Muscle of arm (tissue), 14 donors: ENCODE measurements at places on chromosomes 2 and 18. TPM values are rescaled to one million over a fixed set of nuclear protein-coding genes. Genes with fewer than 3 reads are reported as not detected.

DNA sequence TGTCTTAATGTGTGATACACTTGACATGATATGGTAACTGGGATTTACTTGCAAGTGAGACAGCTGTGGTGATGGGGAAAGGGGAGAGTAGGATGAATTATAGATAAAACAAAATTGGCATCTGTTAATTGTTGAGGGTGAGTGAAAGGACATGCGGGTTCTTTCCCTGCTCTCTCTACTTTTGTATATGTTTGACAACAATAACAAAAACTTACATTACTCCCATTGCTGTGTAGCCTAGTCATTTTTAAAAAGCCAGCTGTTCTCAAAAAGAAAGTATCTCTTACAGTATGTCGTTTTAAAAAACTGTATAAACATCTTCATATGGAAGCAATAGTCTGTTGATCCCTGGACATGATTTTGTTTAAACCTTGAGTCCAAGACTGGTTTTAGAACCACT, 117.6 kb downstream of the MYO1B start:
- DNase-seq = no peak

- no peak for DNase-seq
These were observed 171.0 kb downstream of the ANAPC1 start for GRCh38 chr2:111712940-111713515.

DNA sequence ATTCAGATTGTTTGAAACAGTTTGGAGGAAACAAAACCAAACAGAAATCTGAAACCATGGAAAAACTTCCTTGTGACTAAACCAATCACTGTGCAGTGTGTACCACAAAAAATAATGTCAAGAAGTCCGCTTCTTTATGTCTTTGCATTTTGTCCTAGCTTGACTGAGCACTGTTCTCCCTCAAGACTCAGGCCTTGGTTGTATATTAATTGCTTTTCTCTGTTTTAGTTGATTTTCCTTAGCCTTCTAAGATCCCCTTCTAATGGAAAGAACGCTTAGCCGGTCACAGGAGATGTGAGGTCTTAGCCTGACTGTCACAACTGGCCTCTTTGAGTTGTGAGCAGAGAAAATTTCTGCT, 56.6 kb downstream of the LCLAT1 start:
- DNase-seq = no peak

DNA sequence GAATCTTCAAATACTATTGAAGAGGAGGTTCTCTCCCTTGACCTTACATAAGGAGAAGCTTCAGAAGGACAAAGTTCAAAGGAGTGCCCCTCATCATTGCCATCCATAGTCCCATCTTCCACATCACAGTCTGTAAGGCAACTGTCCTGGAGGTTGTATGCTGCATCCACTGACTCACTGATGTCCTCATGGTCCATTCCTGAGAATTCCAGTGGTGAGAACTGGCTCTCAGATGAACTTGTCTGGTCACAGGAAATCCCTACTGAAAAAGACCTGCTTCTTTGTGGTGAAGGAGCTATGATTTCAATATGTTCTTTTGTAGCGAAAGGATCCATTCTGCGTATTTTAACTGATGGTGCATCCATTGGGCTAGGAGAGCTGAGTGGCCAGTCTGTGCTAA, 52.2 kb downstream of the EIF2AK3 start:
- DNase-seq = no peak

DNA sequence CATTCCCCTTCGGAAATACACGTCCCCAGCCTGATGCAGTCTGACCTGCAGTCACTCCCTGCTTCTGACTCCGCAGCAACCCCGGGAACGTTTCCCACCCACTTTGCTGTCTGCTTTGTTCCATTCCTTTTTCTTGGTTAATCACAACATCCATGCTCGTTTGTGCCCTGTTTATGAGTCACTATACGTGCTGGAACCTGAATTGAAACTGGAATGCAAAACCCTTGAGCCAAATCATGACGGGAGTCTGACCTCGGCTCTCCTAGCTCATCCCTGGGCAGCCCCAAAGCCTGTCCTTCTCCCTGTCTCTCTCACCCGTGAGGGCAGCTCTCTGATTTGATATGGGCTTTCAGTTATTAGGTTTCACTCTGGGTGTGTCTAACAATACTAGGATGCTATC, 57.1 kb upstream of the RNF152 start:
- DNase-seq = no peak

DNA sequence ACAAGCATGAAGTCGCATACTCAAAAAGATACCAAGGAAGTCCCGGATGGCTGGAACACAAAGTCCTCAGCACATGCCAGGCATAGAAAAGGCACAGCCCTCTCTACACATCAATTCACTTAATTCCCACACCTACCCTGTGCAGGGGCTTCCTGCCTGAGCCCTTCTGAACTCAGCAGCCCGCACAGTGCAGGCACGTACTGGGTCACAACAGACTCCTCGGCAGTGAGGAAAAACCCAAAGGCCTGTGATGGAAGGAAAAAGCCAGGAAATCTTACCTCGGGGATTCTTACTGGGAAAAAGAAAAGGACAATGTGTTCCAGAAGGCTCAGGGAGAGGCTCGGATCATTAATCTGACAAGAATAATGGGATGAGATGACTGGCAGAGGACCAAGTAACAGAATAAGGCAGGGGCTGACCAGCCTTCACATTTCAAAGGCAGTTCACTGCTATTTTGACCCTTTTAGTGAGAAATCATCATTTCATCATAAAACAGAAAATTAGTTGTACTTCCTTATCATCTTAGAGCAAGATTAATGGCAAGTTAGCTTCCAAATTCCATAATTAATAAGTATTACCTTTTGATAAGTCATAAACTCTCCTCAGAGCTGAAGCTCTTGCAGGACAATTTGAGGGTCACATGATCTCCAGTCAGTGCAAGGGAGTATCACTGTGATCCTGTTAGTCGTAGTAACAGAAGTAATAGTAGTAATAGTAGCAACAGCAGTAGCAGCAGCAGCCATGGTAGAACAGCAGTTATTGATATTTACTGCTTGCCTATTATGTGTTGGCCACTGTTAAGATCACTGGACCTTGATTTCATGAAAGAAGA, 87.4 kb downstream of the STK39 start:
- no peak for DNase-seq

Gene CNTNAP5
- polyA plus RNA-seq = 0.57 TPM

Gene VAMP8
- 24.0 TPM for polyA plus RNA-seq

DNA sequence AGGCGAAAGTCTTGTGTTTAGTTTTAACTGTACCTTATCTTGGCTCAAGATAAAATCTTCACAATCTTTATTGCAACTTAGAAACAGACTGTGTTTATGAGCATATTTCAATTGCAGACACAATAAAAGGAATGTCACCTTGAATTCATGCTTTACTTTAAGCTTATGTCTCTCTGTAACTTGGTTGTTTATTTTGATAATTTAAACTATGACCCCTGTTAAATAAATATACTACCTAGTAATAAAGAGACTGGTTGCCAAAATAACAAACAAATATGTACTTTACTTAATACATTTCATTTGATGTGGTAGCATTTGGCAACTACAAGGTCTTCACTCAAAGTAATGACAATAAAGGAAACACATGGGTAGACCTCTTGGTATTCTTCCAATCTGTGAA, 202.6 kb downstream of the KCNJ3 start:
- no peak for DNase-seq

- DNase-seq = no peak
These were observed 36.6 kb upstream of the TANK start for GRCh38 chr2:161123531-161124030.

- no peak for DNase-seq
These were observed 22.7 kb upstream of the PDIA6 start for GRCh38 chr2:10835052-10835970.

DNA sequence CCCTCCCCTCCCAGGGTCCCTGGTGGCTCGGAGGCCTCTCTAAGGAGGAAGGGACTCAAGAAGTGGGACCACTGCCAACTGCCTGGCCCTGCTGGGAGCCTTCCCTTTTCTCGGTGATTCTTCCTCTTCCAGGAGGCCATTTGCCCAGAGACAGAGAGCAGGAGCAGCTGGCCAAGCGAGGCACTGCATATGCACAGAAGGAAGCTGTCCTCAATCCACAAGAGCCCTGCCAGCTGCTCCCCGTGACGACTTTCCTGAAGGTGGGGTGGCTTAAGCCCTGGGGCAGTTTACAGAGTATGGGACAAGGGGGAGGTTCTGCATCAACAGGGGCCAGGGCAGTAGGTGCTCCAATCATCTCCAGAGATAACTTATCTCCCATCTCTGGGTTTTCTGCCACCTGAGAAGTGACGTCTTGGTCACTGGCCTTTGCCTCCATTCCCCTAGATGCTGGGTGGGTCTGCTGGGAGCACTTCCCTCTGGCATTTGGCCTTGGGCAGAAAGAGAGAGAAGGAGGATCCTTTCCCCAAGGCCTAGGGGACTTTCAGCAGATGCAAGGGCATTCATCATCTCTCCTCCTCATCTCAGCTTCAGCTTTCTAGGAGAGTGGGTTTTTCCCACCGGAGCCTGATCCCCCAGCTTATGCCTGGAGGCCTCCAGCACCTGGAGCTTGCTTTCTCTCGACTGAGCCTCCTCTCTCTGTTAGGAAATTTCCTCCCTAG, 28.5 kb downstream of the CIB4 start:
- DNase-seq = peak; percentile 31

- peak; percentile 70 for DNase-seq
These were observed 11.0 kb upstream of the SFTPB start for GRCh38 chr2:85678794-85679672.

GRCh38 chr2:235639428-235639773, 145.6 kb downstream of the AGAP1 start:
- DNase-seq = peak; percentile 92

Gene GNLY
- not detected for polyA plus RNA-seq

- DNase-seq = peak; percentile 72
These were observed 489.9 kb downstream of the NYAP2 start for GRCh38 chr2:225889452-225889851.

DNA sequence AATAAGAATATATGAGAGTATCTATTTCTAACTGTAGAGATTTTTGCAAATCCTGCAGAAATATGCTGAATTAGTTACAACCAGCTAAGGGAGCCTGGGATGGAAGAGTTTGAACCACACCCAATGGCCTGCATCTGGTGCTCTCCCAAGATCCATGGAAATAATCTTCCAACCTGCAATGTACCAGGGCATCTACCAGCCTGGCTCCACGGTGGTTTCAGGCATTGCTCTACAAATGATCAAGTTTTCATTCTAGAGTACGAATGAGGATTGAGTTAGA, 61.4 kb upstream of the IL1R1 start:
- DNase-seq = no peak
